ENCODE measurements at places on chromosomes 16 and 17.
A peak's percentile ranks its signal among the peaks of the same experiment; 100 is the strongest.

GRCh38 chr16:2078096-2078495, 30.3 kb downstream of the TSC2 start:
- DNase-seq: no peak

DNA sequence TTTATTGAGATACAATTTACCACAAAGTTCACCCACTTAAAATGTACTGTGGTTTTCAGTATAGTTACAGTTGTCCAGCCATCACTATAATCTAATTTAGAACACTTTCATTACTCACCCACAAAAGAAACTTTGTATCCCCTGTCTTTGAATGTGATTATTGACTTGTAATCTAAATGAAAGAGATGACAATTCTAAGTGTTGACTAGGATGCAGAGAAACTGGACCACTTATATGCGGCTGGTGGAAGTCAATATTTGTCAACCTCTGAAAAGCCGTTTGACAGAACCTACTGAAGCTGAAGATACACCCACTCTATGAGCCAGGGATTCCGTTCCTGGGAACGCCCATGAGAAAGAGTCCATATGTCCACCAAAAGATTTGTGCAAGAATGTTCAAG, 36.8 kb downstream of the TEKT5 start:
- no peak for DNase-seq

- no peak for DNase-seq
These were observed 80.2 kb upstream of the CIBAR2 start for GRCh38 chr16:85192238-85193114.

- DNase-seq: no peak
These were observed 139.2 kb downstream of the PHKB start for GRCh38 chr16:47600376-47600775.

- DNase-seq: no peak
These were observed 3.0 kb downstream of the KARS1 start for GRCh38 chr16:75644240-75645012.

DNA sequence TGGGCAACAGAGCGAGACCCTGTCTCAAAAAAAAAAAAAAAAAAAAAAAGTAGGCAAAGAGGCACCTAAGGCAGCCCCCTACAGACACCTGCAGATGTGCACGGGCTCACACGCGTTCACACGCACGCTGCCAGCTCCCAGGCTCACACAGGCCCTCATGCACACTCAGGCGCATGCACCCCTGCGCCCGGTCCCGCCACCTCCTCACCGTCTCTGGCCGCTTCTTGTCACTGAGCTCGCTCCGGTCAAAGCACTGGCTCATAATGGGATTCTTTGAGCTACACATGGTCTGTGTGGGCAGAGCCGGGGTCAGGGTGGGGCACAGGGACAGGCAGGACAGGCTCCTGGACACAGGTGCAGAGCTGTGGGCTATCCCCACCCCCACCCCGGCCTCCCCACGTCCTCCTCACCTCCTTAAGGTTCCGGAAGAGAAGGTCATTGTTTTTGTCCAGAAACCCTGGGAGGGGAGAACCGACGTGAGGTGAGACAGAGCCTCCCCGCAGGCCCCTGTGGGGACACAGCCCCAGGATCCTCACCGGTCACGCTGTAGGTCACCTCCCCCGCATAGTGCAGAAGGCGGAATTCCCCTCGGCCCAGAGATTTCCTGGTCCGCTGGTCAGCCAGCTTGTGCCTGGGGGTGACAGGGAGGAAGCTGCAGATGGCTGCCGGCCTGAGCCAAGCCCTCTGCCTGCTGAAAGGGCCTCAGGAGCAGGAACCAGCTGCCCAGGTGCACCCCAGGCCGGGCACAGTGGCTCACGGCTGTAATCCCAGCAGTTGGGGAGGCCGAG, 17.9 kb downstream of the MYO1C start:
- no peak for DNase-seq

- no peak for DNase-seq
These were observed 182.8 kb upstream of the TOX3 start for GRCh38 chr16:52729731-52730130.

GRCh38 chr17:33990943-33991706, 264.0 kb upstream of the CCL2 start:
- DNase-seq: peak; percentile 24

DNA sequence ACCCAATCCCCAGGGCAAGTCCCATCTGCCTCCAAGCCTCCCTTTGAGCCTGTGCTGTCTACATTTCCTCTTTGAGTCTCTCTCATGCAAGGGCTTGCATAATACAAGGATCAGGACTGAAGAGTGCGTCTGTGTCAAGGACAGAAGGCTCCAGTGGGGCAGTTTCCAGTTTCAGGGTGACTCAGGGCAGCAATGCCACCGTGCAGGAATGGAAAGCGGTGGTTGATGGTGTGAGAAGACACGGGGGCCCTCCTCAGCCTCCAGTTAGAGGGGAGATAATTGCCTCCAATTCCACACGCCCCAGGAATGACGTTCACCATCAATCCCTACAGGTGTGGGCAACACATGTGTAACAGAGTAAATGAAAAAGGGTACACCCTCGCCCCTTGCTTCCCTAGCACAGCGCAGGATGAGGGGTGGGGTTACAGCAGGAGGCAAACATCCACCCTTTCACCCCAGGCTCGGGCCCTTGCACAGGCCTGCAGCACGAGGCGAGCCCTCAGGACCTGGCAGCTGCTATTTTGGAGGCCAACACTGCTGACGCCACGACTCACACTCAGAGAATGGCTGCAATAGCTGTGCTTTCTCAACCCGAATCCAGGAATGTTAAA, 24.8 kb upstream of the SLC25A19 start:
- no peak for DNase-seq

DNA sequence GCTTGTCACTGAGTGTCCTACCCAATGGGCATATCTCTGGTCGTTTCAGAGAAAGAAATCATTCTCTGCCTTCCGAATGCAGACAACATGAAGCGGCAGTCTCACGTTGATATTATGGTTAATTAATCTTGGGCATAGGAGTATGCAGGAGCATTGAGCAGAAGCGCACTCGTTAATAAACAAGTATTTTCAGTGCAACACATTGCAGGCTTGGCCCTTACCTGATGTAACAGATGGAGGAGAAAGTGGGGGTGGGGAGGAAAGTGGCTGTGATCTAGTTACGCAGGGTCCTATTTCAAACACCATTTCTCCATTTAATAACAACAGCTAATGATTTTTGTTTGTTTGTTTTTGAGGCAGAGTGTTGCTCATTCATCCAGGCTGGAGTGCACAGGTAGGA, 414.0 kb upstream of the RBFOX1 start:
- no peak for DNase-seq

DNA sequence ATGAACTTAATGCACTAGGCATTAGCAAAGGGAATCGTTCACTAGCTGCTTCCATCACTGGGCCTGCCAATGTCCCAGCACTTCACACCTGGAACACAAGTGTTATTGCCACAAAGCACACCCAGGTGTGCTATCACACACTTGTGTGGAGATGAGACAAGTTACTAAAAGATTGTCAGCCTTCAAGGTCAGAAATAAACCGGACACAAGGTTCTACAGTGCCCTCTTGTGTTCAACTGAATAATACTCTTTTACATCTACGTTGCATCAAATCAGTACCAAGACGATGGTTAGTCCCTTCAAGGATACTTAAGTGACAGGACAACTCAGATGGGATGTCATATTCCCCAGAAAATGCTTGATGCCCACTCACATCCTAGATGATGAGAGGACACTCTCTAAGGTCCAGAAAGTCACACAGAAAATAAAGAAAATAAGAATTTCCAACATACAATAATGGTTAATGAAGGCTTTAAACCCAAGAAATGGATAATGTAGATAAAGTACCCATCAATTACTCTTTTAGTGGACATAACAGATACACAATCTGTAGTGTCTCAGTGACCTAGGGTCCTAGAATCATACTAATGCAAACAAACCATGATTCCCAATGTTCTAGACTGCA, 16.4 kb upstream of the GLG1 start:
- peak; percentile 59 for DNase-seq

DNA sequence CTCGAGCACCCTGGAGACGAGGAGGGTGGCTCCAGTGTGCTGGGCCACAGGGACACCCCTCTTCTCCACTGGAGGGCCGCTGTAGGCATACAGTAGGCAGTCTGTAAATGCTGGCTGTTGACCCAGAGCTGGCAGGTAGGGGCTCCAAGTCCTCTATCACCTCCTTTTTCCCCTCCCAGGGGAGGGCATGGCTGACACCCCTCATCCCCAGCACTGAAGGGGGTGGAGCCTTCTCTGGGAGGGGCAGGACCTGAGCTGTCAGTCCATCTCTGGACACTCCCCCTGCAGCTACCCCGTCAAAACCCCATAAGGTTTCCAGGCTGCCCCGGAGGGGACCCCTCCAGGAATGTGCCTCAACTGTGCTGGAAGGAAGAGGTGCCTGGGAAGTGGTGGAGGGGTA, 2.4 kb downstream of the KCNJ12 start:
- DNase-seq: peak; percentile 22

DNA sequence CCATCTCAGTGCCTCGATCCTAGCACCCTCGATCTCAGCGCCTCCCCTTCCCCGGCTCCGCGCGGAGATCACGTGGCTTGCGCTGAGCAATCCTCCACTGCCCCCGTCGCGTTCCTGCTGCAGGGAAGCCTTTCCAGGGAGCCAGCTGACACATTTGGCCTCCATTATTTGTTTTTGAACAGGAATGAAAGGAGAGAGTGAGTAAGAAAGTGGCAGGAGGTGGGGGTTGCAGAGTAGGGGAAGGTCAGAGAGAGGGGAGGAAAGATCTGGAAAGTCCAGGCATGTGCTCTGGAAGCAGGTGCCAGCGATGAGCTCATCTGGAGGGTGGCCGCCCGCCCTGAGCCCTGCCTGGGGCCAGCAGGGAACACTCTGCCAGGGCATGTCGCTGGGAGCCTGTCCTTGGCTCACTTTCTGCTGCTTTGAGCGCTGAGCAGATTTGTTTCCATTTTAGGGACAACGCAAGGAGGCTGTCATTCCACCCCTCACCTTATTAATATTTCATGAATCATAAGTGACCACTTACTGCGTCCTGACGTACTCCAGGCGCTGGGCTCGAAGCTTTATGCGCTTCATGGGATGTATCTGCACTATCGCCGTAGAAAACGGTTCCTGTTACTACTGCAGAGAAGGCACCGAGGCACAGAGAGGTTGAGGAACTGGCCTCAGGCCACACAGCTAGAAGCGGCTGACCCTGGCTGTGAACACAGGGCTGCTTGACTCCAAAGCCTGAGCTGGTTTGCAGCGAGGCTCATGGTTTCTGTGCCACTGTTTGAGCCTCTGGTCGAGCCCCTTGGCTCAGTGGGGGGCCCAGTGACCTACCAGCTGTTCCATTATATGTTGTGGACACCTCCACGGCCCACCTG, 283.1 kb downstream of the SEC14L1 start:
- no peak for DNase-seq

DNA sequence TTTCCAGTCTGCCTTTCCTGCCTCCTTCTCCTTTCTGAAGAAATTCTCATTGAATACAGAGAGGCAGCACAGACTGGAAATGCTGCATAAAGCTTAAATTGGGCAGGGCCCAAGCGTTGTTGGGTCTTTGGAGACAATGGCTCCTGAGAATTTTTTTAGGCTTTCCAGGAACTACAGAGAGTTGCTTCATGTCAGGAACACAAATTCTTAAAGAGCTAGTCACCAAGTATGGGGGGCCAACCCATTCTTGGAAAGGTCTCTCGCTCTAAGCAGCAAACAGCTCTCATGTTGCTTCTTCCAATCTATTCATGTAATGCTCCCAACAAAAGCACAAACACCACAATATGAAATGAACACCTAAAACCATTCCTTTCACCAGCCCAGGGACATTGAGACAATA, 6.9 kb downstream of the HNF1B start:
- DNase-seq: no peak

- peak; percentile 83 for DNase-seq
These were observed 13.7 kb downstream of the SYCE1L start for GRCh38 chr16:77212741-77213541.

DNA sequence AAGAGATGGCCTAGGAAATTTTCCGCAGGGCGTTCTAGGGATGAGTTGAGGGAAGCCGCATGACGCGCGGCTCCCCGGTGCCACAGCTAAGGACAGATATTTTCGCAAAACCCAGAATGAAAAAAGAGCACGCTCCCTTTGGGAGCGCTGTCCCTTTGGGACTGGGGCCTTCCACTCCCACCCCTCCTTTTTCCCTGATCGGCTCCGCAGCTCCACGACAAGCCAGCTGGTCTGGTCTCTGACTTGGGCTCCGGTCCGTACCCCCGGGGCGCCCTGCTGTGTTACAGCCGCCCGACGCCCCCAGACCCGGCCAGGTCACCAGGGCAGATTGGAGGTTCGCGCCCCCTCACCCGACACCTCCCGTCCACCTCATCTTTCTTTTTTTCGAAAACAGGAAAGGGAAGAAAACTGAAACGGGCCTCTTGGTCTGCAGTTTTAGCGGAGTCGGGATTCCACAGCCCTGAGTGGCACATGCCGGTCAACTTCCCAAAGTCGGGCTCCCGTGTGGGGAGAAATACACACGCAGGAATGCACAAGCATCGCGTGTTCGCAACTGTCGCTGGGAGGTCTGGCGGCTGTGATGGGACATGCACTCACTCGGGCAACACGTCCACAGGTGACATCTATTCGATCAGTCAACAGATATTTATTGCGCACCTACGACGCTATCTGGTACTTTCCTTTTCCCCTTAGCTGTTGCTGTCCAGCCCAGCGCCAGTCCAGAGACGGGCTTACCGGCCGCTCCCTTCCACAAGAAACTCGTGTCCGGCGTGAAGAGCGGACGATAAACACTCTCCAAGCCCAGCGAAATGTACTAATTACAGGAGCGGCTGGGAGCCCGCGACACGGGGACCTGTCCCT, 3.9 kb upstream of the SOX9 start:
- no peak for DNase-seq

GRCh38 chr17:4482338-4483011, 16.2 kb upstream of the SPNS2 start:
- DNase-seq: no peak

- DNase-seq: no peak
These were observed 1.3 kb upstream of the ALKBH5 start for GRCh38 chr17:18182110-18182977.
